Kasumi-1 (cell line): ENCODE measurements at places on chromosomes 16 and 17.

- no peak for DNase-seq
Observed at GRCh38 chr16:85370543-85370880, 242.6 kb upstream of the GSE1 start.

- DNase-seq, result no peak
Observed at GRCh38 chr17:42133461-42134041, 10.9 kb downstream of the HSPB9 start.

DNA sequence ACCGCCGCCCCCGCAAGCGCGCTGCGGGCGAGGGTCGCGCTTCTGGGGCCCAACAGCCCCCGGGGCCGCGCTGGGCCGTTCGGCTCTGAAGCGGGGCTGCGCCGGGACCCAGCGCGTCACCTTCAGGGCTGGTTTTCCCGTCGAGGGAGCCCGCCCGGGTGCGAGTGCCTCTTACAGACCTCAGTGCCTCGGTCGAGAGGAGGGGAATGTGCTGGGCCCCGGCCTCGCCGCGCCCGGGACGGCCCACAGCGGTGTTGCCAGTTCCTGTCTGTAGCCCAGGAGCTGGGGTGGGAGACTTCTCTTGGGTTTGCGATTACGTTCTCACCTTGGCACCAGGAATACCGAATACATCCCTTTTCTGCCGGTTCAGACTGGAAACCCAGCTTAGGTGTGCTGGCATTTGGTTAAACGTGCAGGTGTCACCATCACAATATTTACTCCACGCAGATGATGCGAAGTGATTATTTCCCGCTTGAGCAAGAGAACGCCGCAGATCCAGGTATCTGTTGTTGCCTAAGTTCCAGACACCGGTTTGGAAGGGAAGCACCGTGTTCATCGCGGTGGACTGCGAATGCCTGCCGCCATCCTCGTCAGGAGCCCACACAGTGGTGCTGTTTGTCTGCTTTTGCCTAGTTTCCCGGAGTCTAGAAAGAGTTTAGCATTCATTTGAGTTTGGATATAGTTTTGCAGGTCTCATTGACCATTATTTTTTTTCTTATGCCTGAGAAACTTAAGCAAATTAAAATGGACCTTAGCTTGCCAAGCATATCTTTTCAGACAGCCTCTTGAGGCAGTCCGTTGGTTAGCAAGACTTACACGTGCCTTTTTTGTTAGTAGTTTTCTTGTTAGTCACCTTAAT is 914 bp downstream of the MAP1LC3B start:
- peak; percentile 21 for DNase-seq

GRCh38 chr17:45785480-45786193 is 1.5 kb downstream of the CRHR1 start:
- no peak for DNase-seq

GRCh38 chr16:87209808-87210512 is 107.2 kb downstream of the C16orf95 start:
- DNase-seq, result no peak

- DNase-seq, result peak; percentile 5
Observed at GRCh38 chr16:56279132-56279531, 87.8 kb downstream of the GNAO1 start.

GRCh38 chr16:71426069-71426879 is 15.6 kb downstream of the TLE7 start:
- DNase-seq, result no peak

DNA sequence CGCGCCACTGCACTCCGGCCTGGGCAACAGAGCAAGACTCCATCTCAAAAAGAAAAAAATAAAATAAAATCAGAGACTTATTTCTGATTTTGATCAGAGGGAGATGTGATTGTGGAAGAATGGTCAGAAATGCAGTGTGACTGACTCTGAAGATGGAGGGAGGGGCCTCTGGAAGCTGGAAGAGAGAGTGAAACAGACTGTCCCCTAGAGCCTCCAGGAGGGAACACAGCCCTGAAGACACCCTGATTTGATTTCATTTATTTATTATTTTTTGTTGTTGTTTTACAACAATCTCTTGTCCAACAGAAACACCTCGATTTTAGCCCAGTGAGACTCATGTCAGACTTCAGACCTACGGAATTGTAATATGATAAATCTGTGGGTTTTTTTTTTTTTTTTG is 26.1 kb downstream of the BCL7C start:
- peak; percentile 35 for DNase-seq

GRCh38 chr17:42410319-42410685 is 12.8 kb downstream of the CAVIN1 start:
- no peak for DNase-seq

DNA sequence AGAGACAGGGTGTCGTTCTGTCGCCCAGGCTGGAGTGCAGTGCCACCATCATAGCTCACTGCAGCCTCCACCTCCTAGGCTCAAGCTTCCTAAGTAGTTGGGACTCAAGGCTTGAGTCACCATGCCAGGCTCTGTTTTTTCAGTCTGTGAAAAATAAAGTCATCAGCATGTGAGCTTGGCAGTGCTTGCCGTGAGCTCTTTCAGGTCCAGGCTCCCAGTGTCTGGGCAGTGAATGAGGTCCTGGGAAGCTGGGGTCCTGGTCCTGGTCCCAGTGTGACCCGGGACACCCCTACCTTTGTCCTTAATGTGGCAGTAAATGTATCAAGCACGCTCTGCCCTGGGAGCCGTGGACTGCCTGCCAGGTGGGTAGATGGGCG is 22.9 kb upstream of the RPL13 start:
- no peak for DNase-seq

DNA sequence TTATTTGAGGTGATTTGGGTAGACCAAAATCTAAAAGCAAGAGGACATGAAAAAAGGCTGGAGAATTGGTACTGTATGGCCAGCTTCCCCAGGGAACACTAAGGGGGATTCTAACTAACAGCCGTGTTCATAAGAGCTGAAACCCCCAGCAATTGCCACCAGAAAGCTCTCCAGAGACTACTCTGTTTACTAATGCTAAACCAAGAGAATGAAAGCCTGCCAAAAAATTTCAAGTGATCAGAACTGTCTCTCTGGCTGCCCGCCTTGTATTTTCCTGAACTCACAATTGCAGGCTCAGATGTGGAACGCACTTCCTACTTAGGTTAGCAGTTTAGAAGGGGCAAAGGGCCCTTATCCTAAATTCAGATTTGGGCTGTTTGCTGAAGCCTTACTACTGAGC is 24.1 kb downstream of the MYH10 start:
- DNase-seq, result no peak

- no peak for DNase-seq
Observed at GRCh38 chr16:11946433-11946832, 4.6 kb upstream of the NPIPB2 start.

GRCh38 chr17:68200689-68201417 is 47.0 kb upstream of the AMZ2 start:
- DNase-seq, result peak; percentile 87

DNA sequence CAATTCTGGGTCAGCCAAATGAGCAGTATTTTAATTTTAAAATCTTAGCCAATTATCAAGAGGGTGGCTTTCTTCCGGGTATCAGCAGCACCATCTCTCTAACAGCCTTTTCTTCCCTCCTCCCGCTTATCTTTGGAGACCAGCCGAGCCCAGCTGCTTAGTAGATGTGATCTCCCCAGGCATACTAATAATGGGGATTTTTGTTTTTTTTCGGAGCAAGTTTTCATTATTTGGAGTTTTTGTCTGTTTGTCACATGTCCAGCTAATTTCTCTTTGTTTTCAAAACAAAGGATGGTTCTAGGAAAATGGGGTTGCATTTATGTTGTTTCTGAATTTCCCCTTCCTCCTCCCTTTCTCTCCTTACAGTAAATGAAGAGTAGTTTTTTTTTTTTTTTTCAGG is 170.5 kb upstream of the MPHOSPH6 start:
- no peak for DNase-seq

DNA sequence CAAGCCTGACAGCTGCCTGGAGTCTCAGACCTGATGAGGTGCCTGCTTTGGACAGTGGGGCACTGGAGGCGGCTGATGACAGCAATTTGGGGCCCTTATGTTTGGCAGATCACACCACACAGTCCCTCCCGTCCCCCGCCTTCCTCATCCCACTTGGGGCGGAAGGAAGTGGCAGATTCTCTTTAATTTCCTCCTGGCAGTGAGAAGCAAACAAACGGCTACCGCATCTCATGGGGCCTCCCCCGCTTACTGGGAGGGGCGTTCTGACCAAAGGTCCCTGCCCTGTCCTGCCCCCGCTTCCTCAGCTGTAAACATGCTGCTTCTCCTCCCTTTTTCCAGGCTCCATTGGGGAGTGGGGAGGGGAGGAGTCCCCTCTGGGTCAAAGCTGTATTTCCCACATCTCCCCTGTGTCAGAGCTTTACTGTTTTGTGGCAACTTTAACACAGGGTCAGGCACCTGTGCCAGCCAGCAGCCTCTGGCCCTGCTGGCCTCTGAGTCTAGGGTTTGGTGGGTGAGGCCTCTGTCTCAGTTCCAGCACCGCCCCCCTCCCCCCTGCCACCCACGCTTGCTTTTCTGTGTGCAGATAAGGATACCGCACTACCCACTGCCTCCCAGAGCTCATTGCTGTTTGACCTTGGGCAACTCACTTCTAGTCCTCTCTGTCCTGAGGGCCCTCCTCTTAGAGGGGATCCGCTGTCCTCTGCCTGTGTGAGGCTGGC is 5.4 kb upstream of the NFATC3 start:
- peak; percentile 97 for DNase-seq

GRCh38 chr16:69193855-69194254 is 6.9 kb downstream of the SNTB2 start:
- no peak for DNase-seq

DNA sequence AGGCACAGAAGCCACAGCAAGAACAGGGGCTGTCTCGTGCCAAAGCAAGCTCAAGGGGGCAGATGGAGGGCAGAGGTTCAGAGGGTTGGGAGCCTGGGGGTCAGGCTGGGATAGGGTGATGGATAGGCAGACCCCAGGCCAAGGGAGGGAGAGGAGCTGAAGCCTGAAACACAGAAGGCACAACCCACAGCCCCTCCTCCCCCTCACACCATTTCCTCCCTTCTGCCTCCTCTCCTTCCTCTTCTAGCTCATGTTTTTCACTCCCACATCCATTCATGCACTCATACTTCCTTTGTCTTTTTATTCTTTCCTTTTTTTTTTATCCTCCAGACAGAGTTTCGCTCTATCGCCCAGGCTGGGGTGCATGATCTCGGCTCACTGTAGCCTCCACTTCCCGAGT is 61.1 kb downstream of the SOCS1 start:
- peak; percentile 16 for DNase-seq

DNA sequence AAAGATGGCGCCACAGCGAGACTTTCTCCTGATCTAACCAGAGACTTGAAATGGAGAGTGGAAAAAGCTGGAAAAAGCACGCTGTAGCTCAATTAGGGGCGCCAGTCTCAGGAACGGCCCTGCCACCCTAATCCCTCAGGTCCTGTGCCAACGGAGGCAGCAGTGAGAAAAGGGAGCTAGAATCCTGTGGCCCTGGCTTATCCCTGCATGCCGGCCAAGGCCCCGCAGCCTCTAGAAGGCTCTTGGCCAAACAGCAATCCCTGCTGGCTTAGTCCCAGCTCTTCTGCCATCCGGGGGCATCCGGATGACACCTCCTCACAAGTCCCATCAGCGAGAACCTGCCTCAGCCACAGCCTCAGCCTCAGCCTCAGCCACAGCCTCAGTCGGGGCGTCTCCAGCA is 69.8 kb downstream of the MRM3 start:
- DNase-seq, result no peak

DNA sequence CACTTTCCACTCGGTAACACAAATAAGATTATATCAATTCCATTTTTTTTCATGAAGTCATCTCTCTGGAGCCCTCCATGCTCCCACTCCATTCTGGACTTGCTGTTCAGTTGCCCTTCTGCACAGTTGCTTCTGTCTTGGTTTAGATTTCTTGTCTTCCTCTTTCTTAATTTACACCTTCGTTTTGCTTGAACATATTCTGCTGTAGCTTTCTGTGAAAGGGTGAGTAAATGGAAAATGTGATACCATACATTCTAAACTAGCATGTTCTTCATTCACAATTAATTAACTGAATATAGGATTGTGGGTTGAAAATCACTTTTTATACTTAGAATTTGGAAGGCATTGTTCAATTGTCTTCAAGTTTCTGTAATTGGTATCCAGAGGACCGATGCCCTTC is 69.6 kb downstream of the VMP1 start:
- no peak for DNase-seq

DNA sequence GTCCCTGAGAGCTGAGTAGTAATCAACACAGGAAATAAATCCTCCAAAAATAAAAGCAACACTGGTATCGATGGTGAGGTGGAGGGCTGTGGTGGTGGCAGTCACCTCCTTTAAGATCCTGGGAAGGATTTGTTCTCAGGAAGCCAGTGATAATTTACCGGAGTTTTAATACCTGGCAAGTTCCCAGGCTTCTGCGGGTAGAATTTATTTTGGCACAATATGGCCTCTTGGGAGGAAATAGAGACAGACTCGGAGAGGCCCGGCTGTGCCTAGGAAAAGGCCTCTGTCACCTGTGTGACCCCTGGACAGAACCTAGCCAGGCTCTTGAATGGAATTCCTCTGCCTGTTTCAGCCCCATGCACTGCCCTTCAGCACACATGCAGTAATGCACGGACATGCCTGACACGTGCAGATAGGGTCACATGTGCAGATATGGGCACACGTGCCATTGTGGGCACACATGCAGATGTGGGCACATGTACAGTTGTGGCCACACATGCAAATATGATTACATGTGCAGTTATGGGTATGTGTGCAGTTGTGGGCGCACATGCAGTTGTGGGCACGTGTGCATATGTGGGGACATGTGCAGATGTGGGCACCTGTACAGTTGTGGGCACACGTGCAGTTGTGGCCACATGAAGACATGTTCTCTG is 33.5 kb downstream of the MGAT5B start:
- no peak for DNase-seq

DNA sequence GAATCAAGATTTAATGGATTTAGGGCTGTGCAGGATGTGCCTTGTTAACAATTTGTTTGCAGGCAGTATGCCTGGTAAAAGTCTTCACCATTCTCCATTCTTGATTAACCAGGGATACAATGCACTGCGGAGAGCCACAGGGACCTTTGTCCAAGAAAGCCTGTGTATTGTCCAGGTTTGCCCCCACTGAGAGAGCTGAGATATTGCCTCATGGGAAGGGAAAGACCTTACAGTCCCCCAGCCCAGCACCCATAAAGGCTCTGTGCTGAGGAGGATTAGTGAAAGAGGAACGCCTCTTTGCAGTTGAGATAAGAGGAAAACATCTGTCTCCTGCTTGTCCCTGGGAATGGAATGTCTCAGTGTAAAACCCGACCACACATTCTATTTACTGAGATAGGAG is 2169.6 kb downstream of the TP53TG3F start:
- DNase-seq, result peak; percentile 50

GRCh38 chr16:86566601-86566965 is at the start of gene FOXC2:
FOXC2 (plus strand) TSS chr16:86566829; CDS start chr16:86567336, 507 bp downstream.
- DNase-seq, result no peak

DNA sequence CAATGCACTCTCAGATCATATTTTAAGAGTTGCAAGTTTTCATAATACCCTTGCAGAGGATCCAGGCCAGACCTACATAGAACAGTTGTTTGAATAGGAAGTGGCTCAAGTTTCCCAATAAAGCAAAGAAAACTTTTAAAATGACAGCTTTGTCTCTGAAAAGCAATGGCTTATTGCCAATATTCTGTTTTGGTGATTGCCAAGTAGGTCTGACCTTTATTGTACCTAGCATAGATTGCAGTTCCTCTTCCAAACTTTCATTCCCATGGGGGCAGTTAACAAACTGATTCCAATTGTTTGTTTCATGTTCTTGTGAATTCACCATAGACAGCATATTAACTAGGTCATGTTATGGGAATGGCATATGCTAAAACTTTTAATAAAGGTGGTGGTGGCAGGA is 664.6 kb upstream of the CA10 start:
- DNase-seq, result no peak
